Activated CD4-positive, alpha-beta T cell treated with anti-CD3 and anti-CD28 coated beads, Interleukin-2, amount 50 U/mL, for 48 hours (primary cell): ENCODE measurements at places on chromosomes 5 and 9.

- DNase-seq: no peak
Measured at GRCh38 chr5:6748142-6748541, 34.9 kb downstream of the TENT4A start.

DNA sequence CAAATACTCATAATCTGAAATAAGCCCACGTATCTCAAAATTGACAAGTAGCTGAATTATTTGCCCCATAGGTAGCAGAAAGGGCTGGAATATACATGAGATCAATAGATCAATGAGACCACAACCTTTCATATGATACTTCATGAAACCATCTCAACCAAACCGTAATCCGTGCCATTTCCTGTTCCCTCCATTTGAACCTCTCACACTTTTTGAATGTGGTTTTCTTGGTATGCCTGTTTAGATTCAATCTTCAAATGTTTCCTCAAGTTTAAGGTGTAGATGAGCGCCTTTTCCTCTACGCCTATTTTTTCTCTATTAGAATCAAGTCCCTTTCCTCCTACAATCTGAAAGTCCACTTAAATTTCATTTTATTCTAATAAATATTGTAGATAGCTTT lies 805.5 kb downstream of the EFNA5 start:
- no peak for DNase-seq

DNA sequence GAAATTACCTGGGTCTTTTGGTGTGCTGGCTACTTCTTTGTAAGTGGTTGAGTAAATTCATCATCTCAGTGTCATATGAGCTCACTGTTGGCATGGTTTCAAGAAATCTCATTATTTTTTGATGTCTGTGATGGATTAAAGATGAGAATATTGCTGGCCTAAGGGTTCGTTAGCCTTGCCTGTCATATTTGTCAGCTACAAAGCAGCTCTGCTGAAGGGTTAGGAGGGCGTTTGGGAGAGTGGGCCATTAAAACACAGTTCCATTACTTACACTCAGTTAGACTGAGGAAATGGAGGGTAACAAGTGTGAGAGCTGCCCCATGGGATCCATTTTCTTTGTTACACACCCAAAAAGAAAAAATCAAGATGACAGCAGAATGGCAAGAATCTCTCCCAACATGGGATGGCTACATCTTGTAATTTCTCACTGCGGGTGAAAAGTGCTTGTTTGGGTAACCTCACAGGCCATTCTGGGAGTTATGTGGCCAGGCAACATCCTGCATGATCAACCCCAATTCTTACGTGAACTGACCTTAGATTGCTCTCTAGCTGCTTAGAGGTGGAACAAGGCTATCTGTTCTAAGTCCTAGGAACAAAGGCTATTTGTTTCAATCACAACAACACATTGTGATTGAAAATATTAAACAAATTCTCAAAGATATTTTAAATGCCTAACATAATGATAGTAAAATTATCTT lies 609.5 kb upstream of the RGMB start:
- DNase-seq: no peak

DNA sequence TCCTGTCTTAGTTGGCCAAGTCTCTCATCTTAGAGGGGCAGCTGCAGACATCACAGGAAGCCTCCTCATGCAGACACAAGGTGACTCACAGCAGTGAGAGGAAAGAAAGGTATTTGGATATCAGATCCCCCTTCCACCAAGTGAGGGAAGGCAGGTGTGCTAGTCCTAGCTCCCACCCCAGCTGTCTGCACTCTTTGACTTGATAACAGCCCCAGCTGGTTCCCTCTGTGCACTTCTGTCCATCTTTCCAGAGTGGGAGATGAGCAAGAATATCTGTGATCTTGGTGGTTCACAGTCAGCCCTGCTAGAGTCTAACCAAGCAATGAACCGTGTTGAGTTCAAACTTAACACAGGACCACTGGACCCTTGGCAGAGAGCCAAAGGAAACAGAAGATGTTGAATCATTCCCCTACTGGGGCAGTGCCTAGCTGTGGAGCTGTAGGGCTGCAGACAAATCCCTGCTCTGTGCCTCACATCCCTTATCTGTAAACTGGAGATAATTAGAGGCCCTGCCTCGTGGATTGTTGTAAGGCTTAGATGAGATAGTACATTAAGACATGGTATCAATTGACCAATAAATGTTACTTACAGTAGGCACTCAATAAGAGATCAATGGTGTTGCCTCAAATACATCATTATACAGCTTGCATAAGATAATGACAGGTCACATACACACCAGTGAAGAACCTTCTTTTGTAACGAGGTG lies 39.1 kb downstream of the SH3RF2 start:
- no peak for DNase-seq

GRCh38 chr9:134321946-134322741 lies 4.1 kb upstream of the RXRA start:
- no peak for DNase-seq

- no peak for DNase-seq
Measured at GRCh38 chr9:89020754-89021153, 29.5 kb downstream of the S1PR3 start.

- no peak for DNase-seq
Measured at GRCh38 chr5:916441-917293, 24.0 kb downstream of the TRIP13 start.
